ENCODE measurements at places on chromosomes 2 and 18. TPM values are rescaled to one million over a fixed set of nuclear protein-coding genes. Genes with fewer than 3 reads are reported as not detected.

Gene CCDC121
- total RNA-seq: 4.6 TPM

Gene FAM237A
- not detected for total RNA-seq

Gene NEU4
- total RNA-seq: 0.25 TPM

Gene RHBDD1
- 10.8 TPM for total RNA-seq

Gene ASB18
- total RNA-seq: not detected

Gene OSBPL6
- 7.2 TPM for total RNA-seq

Gene NGEF
- total RNA-seq: 12.8 TPM

Gene PLEKHH2
- 0.89 TPM for total RNA-seq

Gene SPDYA
- 0.14 TPM for total RNA-seq

Gene DSEL
- 0.37 TPM for total RNA-seq

Gene CCDC102B
- total RNA-seq: 0.92 TPM

Gene QPCT
- 19.4 TPM for total RNA-seq

Gene DOK6
- total RNA-seq: not detected

Gene GNLY
- total RNA-seq: not detected

Gene CFC1
- total RNA-seq: not detected

Gene LCT
- total RNA-seq: not detected

Gene COL4A4
- total RNA-seq: 3.1 TPM

Gene MAPK4
- total RNA-seq: 0.14 TPM

Gene ACMSD
- not detected for total RNA-seq

Gene PROKR1
- total RNA-seq: not detected

Gene PDE1A
- total RNA-seq: 0.14 TPM

Gene NOL4
- total RNA-seq: not detected

Gene SMAD4
- total RNA-seq: 54.6 TPM

Gene HRH4
- total RNA-seq: not detected
